Naive thymus-derived CD4-positive, alpha-beta T cell (primary cell): ENCODE measurements at places on chromosomes 3 and 15. TPM values are rescaled to one million over a fixed set of nuclear protein-coding genes. Genes with fewer than 3 reads are reported as not detected.
A peak's percentile ranks its signal among the peaks of the same experiment; 100 is the strongest.

DNA sequence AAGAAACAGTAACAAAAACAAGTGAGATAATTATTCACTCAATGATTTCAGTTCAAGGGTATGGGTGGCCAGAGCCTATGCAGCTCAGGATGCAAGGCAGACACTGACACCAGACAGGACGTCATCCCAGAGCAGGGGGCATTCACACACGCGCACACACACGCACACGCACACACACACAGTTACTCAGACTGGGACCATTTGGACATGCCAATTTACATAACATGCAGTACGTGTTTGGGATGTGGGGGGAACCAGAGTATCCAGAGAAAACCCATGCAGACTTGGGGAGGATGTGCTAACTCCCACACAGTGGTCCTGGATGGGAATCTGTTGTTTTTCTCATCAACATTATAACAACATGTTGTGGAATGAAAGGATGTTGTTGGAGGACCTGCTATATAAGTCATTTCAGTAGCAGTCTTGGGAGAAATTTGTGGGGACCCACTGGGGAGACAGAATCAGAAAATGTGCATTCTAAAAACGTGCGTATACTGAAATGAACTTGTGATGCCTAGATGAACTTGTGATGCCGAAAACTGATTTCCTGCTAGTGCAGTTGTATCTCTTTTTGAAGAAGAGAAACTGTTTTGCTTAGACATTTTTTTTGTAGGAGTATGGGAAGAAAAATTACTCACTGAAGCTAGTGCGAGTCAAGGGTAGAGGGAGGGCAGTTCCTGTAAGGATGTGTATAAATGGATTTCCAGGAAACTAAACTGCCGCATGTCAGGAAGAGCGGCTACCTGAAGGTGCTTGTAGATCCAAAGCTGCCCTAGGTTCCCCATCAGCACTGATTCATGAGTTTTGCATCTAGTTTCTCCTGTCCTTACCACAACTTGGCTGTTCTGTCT, 25.2 kb downstream of the CD200 start:
- peak; percentile 36 for DNase-seq

MASP1 gene
- not detected for total RNA-seq

SLC27A2 gene
- total RNA-seq = 27.5 and 28.2 TPM in 2 replicates

- no peak for DNase-seq
Measured at GRCh38 chr3:146246526-146246925, 4.4 kb downstream of the PLSCR4 start.

GRCh38 chr15:83673385-83673784, 19.5 kb downstream of the ADAMTSL3 start:
- DNase-seq = no peak

EFCAB12 gene
- 2.7 TPM for total RNA-seq

GRCh38 chr3:127712461-127712860, 39.7 kb downstream of the ABTB1 start:
- DNase-seq = no peak

- DNase-seq = no peak
Measured at GRCh38 chr3:126424039-126424717, 29.5 kb downstream of the CFAP100 start.

DNA sequence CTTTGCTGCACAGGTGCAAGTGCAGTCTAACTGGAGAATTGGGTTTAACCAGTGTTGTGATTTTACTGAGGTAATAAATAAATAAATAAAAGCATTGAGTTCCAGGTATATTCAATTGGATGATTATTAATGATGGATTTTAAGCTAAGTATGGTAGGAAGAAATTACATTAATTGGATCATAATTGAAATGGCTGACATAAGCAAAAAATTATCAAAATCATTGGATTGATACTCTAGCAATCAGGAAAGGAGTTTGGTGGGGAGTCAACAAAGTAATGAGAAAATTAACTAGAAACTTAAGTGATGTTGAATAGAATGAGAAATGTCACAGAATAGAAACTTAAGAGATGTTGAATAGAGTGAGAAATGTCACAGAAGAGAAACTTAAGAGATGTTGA, 981.9 kb downstream of the SI start:
- DNase-seq = no peak

ITGA11 gene
- not detected for total RNA-seq

- DNase-seq = no peak
Measured at GRCh38 chr15:64930778-64931371, 19.2 kb downstream of the ANKDD1A start.

DNA sequence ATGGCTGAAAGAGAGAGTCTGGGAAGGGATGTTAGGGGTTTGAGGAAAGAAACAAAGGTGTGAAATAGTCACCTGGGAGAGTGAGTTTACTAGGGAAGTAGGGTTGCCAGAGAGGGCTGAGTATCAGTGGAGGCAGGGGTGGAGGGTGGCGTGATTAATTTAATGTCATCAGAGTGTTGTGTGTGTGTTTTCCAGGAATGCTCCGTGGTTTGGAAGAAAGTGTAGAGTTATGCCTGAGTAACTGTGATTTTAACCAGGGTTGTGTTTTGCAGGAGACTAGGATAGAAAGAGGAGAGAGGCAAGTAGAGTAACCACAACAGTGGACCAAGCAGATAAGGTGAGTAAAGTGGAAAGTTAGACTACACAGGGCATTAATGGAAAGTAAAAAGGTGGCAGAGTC, 27.2 kb downstream of the PLD1 start:
- DNase-seq = no peak

TWF2 gene
- total RNA-seq = 63.7 TPM

- DNase-seq = no peak
Measured at GRCh38 chr3:140316868-140317400, 360.9 kb upstream of the TRIM42 start.
